ENCODE measurements at places on chromosomes 6 and 20.

GRCh38 chr20:23086056-23086566, at the start of gene CD93:
TSS of gene CD93 (minus strand) at chr20:23086324. CDS start at chr20:23086192, 132 bp downstream.
- DNase-seq = no peak

- DNase-seq = no peak
These were observed 23.8 kb downstream of the MAN1A1 start for GRCh38 chr6:119325559-119326265.

GRCh38 chr20:34104059-34104458, 8.0 kb downstream of the EIF2S2 start:
- no peak for DNase-seq

GRCh38 chr6:107690643-107691061, 133.5 kb downstream of the SCML4 start:
- DNase-seq = no peak

DNA sequence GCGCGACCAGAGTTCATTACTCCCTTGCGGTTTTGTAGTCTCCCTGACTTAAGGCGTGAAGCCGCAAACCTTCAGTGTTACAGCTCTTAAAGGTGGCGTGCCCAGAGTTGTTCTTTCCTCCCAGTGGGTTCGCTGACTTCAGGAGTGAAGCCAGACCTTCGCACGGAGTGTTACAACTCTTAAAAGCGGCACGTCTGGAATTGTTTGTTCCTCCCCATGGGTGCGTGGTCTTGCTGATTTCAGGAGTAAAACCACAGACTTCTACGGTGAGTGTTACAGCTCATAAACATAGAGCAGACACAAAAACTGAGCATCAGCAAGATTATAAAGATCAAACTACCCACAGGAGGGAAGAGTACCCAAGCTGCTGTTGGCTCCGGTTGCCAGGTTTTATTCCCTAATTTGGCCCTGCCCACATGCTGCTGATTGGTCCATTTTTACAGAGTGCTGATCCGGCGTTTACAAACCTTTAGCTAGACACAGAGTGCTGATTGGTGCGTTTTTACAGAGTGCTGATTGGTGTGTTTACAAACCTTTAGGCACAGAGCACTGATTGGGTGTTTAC, 10.4 kb downstream of the TMEM14C start:
- no peak for DNase-seq

DNA sequence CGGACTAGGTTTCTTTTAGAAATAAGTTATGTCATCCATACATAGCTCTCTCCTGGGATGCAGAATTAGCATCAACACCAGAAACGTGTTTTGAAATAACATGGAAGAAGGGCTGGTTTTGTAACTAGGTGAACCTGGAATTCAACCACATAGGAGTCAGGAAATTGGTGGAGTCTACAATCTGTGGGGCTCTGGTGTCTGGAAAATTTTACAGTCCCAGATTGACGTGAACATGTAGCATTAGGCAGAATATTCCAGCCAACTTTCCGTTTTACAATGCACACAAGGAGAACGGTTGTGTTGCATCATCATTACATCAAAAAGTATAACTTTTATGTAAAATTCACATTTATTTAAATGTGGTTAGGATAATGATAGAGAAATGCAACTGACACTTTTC, 1.9 kb downstream of the KCNQ5 start:
- no peak for DNase-seq

DNA sequence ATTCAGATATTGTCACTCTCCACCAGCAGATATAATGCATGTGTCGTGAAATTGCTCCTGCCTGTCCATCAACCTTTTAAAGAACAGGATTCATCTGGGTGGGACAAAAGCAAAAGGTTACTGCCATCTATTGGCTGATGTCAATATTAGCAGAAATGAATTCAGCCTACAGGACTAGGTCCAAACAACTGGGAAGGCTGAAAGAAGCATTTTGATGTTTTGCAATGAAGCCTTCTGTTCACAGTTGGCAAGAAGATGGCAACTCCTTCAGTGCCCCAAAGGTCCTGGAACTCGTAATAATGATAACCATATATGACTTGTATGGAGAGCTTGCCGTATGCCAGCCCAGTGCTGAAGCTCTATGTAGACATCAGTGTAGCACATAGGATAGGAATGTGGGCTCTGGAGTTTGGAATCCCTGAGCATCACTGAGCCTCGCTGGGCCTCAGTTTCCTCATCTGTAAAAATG, 7.5 kb downstream of the BCAS1 start:
- DNase-seq = no peak

DNA sequence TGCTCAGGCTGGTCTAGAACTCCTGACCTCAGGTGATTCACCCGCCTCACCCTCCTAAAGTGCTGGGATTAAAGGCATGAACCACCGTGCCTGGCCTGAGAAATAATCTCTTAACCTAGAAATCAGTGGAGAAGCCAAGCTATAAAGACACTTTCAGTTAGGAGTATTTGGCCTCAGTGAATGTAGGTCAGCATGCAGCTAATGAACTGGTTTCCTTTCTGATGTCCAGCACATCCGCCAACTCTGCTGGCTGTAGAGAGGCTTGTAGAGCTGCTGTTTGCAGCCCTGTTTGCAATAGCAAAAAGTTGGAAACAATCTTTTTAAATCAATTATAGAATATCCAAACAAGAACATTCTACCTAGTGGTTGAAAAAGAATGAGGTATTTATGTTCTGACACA, 42.4 kb upstream of the ELOVL5 start:
- no peak for DNase-seq

DNA sequence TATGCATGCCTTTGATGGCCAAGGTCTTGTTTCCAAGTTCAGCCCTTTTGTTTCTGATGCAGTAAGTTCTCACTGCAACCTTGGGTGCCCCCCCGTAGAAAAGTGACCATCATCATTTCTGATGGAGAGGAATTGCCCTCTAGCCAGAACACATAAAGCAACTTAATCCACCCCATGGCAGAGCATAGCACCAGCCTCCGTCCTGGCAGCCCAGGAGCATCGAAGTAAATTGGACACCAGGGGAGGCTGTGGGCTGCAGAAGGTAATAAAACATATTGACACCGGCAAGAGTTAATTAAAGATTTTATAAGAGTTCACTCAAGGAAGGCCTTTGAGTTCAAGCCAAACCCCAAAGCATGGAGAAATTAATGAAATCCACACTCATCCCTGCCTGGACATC, 39.2 kb upstream of the CST7 start:
- DNase-seq = no peak

GRCh38 chr20:59075934-59076508, 33.4 kb upstream of the PRELID3B start:
- DNase-seq = no peak

- no peak for DNase-seq
These were observed 44.1 kb upstream of the TXNDC5 start for GRCh38 chr6:7954477-7955200.

- no peak for DNase-seq
These were observed 104.9 kb upstream of the SLC22A23 start for GRCh38 chr6:3561725-3562124.

DNA sequence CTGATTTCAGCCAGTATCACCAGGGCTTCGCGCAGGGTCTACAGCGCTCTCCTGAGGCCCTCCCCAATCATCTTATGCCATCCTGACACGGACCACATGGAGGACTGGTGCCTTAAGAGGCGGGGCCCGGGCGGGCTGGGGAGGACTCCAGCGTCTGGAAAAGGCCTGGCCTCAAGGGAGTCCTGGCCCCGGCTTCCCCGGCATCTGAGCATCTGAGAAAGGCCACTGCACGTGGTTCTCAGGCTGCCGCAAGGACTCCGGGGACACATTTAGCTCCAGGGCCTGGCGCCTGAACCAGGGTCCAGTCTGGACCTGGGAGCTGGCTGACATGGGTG, 21.4 kb downstream of the BHLHE23 start:
- no peak for DNase-seq

DNA sequence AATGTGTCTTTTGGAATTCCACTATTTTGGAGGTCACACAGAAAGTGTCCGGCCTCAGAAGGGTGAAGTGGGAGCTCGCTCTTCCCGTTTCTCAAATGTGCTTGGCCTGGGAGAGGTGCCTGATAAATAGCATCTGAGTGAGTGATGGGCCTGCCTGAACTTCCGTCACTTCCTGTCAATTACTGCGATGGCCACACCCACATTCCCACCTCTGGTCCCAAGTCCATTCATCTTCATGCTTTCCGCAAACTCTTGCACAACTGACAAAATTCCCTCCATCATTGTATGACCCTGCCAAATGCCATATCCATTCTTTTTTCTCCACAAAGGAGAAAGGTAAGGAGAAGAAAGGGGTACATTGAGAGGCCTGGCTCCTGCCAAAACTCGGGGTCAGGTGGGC, 169.0 kb downstream of the QKI start:
- no peak for DNase-seq

DNA sequence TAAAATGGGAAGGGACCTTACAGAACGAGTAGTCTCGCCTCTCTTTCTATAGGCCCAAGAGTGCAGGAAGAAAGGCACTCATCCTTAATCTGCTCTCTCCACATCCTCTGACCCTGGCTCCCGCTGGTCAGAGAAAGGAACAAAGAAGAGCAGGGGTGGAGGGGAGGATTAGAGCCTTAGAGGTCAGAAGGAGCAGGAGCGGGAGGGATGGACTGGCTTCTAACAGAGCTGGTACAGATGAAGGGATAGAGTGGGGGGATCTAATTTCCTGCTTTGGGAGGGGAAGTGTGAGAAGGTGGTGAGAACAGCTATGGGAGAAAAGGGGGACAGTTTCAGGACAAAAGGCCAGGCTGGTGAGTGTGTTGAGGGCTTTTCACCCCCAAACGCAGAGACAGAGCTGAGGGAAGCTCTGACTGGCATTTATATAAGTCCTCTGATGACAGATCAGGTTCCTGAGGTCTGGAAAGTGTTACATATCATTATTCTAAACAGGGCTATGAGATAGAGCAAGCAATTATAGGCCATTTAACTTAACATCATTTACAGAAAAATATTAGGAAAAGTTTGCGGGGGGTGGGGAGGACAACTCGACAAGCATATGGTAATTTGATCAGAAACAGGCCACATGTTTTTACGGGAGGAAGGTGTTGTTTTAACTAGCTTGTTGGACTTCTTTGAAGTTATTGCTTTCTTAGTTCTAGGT, 111.1 kb downstream of the FOXC1 start:
- DNase-seq = no peak

DNA sequence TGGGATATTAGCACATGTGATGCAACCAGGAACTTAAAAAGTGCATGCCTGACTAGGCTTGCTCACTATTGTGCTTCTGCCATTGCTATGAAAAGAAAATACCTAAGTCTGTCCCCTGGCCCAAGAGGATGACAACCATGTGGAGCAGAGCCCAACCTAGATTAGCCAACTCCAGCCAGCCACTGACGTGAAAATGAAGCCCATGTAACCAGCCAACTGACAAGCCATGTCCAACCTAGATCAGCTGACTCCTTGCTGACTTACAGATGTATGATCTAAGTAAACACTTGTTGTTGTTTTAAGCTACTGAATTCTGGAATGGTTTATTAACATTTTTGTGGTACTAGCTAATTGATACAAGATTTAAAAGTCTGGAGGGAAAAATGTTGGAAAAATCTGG, 47.5 kb downstream of the PIGU start:
- no peak for DNase-seq

GRCh38 chr6:7424967-7425807, 35.6 kb downstream of the RIOK1 start:
- no peak for DNase-seq

- DNase-seq = no peak
These were observed 59.7 kb upstream of the TMEM181 start for GRCh38 chr6:158500016-158500735.

- no peak for DNase-seq
These were observed 84.5 kb downstream of the SGK1 start for GRCh38 chr6:134233180-134233955.

DNA sequence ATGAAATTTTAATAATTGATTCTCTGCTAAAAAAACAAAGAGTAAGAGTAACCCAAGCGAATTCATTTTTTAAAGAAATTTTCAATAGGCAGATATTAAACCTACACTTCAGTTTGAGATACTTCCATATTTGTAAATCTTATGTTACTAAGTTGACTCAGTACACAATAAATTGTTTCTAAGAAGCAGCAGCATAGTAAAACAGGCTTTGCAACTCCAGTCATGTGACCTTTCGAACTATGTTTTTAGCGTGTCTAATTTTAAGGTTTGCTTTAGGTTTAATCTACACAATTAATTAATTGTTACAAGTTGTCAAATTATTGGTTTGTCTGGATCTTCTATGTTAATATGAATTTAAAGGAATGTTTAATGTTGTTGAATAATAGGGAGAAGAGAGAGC, 708.9 kb upstream of the CITED2 start:
- DNase-seq = no peak

DNA sequence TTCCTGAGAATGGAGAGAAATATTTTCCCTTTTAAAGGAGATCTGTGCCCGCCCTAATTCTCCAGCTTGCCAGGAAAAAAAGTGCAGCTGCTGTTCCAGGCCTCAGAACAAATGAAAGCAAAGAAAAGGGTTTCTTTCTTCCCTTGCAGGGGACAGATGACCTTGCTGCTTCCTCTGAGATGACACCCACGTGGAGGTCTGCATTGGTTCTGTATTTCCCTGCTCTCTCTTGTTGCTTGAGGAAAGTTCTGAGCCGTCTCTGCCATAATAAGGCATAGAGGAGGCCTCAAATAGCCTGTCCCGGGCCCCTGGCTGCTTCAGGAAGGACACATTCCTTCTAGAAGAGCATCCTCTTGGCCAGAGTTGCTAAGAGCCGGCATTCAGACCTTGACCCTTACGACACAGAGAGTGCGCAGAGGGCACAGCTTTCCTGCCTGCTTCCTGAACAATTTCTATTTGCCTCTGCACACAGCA, 501.8 kb upstream of the SULF2 start:
- DNase-seq = no peak

DNA sequence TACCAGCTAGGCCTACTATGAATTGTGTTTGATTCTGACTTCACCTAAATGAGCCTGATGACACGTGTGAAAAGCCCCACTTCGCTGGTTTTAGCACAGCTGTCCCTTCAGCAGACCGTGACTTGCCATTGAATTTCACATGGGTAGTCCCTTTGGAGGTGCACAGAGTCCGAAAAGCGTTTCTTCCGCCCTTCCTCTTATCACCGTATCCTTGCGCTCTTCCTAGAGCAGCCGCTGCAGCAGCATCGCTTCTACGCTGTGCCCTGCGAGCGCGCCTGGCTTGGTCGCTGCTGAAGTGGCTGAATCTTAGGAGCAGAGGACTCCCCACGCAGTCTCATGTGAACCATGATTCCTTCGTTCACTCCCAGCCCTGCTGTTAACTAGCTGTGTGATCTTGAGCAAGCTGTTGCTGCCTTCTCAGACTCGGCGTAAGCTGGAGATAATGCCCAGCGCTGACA, 127.0 kb downstream of the PACRG start:
- DNase-seq = no peak

GRCh38 chr20:58619864-58620431, 31.1 kb upstream of the STX16 start:
- DNase-seq = no peak

DNA sequence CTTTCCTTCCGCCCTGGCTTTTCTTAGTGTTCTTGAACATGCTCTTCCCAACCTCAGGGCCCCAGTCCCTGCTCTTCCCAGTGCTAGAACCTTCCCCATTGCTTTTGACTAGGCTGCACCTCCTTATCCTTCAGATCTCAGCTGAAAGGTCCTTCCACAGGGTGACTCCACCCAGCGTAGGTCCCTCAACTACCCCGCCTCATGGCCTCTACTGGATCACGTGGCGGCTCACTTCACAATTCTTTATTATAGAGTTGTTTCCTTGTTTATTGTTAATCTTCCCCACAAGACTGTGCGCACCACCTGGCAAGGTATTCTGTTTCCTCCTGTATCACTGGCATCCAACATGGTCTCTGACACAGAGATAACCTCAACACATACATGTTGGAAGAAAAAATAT, 31.2 kb downstream of the TTLL9 start:
- no peak for DNase-seq

GRCh38 chr20:63351811-63352591, 9.1 kb downstream of the CHRNA4 start:
- DNase-seq = no peak

- DNase-seq = no peak
These were observed 36.7 kb downstream of the AGPAT4 start for GRCh38 chr6:161237176-161237575.

All from activated T-helper 1 cell treated with Interleukin-2 at 50 U/mL for 16 hours (primary cell).